ENCODE measurements at places on chromosomes 3 and 15.

- DNase-seq: no peak
Measured at GRCh38 chr3:19775765-19776164, 158.3 kb downstream of the EFHB start.

- peak; percentile 90 for DNase-seq
Measured at GRCh38 chr15:95302206-95302605, 1028.3 kb upstream of the NR2F2 start.

- DNase-seq: no peak
Measured at GRCh38 chr15:67134067-67134838, 68.9 kb downstream of the SMAD3 start.

- DNase-seq: peak; percentile 70
Measured at GRCh38 chr3:46193436-46193835, 14.7 kb downstream of the CCR1 start.

DNA sequence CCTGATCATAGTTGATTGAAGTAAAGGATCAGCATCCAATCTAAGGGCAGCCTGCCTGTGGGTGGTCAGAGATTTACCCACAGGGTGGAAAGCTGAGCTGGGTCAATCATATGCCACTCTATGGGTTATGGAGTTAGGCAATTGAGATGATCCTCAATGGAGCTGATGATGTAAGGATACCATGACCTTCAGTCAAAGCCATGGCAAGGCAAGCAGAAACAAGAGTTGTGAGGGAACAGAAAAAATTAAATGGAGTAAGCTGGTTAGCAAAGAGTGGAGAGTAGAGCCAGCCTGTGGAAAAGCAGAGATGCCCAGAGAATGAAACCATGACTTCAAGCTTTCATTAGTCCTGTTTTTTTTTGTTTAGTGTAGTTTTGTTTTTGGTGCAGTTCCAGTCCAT lies 5.7 kb upstream of the IQGAP1 start:
- DNase-seq: no peak

GRCh38 chr3:71547249-71548198 lies 36.0 kb downstream of the FOXP1 start:
- DNase-seq: peak; percentile 90

- no peak for DNase-seq
Measured at GRCh38 chr15:37921527-37922385, 12.7 kb upstream of the TMCO5A start.

DNA sequence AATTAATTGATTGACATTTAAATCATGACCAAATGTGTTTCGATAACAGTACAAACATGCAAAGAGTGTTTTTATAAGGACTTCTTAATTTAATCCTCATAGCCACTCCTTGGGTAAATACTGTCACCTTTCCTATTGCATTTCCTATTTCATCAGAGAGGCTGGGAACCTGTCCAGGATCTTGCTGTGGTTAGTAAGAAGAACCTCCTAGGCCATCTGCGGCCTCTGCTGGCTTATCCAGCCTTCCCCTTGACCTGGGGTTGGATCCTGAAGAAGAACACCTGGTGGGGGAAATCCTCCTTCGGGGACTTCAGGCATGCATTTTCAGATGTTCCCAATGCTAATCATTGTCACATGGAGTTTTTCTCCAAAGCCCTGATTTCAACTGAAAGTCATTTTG lies 25.5 kb downstream of the GLDN start:
- no peak for DNase-seq

- no peak for DNase-seq
Measured at GRCh38 chr3:163939926-163940325, 1138.4 kb downstream of the SI start.

- no peak for DNase-seq
Measured at GRCh38 chr3:38126121-38126892, 10.6 kb downstream of the ACAA1 start.
